ENCODE measurements at places on chromosomes 5 and 9.

DNA sequence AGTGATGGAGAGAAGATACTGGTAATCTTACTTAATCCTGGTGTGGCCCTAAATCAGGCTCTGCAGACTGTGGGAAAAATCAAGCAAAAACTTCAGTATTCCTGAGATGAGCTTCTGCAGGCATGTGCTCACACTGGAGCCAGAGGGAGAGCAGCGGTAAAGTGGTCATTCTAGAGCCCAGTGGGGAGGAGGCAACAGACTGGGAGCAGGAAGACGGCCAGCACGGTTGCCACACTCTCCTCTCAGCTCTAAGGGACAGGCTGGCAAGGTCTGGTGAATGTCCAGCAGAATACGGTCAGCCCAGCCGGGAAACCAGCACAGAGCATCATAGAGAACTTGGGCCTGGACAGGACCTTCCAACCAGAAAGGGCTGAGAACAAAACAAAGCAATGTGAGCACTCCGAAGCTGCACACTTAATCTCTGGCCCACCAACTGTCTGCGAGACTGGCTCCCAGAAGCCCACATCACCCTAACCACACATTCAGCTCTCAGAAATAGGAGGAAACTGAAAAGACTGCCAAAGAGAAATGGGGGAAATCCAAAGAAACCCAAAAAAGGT lies 30.3 kb downstream of the MED27 start:
- no peak for DNase-seq

- DNase-seq, result peak; percentile 5
Measured at GRCh38 chr5:87300744-87301143, 33.1 kb downstream of the RASA1 start.

- no peak for DNase-seq
Measured at GRCh38 chr9:5628183-5628529, 751 bp upstream of the RIC1 start.

GRCh38 chr5:81838307-81838906 lies 87.5 kb upstream of the SSBP2 start:
- DNase-seq, result no peak

All from stimulated activated CD4-positive, alpha-beta T cell treated with anti-CD3 and anti-CD28 coated beads, Interleukin-1b, Interleukin-23, amount 100 ng/mL, for 1 hour (primary cell).